Stimulated activated CD8-positive, alpha-beta memory T cell treated with anti-CD3 and anti-CD28 coated beads, Interleukin-4, amount 100 ng/mL, for 1 hour (primary cell): ENCODE measurements at places on chromosomes 11 and 22.

DNA sequence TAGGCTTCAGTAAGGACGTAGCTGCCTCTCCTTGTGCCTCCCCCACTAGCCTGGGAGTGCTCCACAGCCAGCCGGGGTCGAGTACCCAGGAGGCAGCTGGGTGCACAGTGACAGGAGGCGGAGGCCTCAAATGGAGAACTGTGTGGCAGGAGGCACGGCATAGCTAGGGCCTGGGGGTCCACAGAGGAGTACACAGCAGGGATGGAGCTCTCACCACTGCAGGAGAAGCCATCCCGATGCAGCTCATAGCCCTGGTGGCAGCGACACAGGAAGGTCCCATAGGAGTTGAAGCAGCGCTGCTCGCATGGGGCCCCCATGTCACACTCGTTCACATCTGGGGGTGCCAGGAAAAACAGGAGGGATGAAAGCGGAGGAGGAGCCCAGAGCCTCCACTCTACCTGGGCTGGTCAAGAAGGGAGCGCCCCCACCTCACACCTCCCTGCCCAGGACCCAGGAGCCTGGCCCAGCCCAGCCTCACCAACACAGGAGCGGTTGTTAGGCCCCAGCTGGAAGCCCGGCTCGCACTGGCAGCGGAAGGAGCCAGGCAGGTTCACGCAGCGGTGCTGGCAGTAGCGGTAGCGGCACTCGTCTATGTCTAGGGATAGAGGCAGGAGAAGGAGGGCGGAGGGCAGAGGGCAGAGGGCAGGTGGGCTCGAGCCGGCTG, 2.8 kb downstream of the EFEMP2 start:
- no peak for DNase-seq

DNA sequence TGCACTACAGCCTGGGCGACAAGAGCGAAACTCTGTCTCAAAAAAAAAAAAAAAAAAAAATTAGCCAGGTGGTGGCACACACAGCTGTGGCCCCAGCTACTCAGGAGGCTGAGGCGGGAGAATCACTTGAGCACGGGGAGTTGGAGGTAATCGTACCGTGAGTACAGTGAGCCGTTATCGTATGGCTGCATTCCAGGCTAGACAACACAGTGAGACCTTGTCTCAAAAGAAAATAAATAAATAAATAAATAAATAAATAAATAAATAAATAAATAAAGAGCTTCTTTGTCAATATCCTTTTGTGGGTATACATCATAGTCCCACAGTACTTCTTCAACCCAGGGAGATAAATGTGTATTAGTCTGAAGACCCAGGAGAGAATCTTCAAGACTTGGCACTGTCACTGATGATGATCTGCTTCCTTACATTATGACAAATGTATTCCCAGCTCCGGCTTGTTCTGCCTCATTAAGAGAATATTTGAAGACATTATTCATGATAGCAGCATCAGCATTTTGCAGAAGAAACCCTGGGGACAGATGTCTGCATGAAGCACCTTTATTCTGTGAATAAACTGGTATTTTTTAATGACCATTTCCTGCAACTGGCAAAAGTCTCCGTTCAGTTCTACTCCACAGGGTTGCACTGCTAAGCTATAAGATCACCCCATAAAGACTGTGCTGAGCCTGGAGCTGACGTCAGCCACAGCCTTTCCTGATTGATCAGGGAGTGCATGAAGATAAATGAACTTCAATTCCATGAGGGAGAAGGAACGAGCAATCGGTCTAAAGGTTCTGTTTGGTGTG, 1.6 kb upstream of the ACY3 start:
- no peak for DNase-seq

- DNase-seq = no peak
Measured at GRCh38 chr11:85089654-85090053, 537.5 kb downstream of the DLG2 start.

- DNase-seq = no peak
Measured at GRCh38 chr11:2204361-2205213, 33.0 kb upstream of the TH start.

DNA sequence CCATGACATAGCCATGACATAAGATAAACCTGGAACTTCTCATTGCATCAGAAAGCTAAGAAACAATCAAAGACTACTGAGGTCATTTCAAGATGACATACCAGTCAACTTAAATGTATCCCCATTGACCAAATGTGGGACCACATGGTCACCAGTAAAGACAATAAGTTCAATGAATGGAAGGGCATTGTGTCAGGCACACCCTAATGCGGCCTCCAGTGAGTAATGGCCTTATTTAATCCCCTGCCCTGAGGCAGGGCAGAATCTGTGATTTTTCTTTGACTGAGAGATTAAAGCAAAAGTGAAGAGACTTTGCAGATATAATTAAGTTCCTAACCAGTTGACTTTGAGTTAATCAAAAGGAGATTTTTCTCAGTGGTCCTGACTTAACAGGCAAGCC, 17.3 kb upstream of the SYT8 start:
- no peak for DNase-seq

DNA sequence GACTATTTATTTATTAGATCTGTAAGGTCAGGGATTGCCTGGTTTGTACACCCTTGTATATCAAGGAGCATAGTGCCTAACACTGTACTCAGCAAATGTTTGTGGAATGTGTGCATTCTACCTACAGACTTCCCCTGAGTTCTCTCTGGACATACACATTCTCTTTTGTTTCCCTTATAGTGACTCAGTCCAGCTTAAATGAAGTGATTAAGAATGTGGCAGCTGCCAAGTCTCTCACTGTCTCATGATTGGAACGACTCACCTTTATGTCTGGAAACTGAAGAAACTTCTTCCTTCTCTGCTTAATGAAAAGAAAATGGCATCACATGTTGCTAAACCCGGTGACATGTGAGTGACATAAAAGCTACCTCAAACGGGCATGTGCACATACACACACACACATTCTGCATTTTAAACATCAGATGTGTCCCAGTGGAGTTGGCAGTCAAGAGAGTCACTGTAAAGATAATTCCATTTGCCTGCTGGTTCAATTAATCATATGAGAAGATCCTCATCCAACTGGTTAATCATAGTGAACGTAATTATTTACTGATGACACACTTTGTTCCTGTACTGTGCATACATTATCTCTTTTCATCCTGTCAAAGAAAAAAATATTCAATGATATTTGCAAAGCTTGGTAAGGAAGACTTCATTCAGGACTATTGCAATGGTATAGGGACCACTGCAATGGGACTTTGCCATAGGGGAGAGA, 42.8 kb downstream of the GLYAT start:
- DNase-seq = no peak

- DNase-seq = no peak
Measured at GRCh38 chr11:95884376-95884775, 39.5 kb downstream of the MTMR2 start.

- DNase-seq = no peak
Measured at GRCh38 chr11:126744699-126745098, 255.9 kb downstream of the KIRREL3 start.

GRCh38 chr11:95014184-95014821, 10.8 kb upstream of the KDM4E start:
- DNase-seq = no peak

DNA sequence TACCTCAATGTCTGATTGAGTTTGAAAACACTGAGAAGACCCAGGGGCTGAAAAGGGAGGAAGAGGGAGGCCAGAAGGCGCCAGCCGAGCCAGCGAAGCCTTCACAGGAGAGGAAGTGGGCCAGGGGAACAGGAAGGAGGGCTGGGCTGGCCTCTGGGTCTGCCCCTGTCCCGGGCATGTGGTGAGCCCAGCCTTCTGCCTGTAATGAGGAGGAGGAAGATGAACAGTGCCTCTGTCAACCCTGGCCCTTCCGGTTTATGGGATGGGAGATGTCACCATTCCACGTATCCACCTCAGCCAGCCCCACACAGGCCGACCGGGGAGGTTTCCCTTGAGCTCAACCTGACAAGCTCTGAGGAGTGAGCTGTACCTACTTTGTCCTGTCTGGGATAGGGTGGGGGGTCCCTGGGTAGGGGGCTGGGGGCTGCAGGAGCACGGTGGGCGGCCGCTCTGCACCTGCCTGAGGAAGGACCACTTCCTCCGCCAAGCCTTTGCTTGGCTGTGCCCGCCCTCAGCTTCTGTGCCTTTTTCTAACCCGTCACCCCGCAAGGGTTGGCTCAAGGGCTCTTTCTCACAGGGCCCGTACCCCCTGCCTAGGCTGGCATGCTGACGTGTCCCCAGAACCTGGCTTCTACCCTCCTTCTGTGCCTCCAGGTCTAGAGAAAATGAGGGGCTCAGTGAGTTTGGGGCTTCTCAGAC, 2.0 kb downstream of the PARVG start:
- no peak for DNase-seq

DNA sequence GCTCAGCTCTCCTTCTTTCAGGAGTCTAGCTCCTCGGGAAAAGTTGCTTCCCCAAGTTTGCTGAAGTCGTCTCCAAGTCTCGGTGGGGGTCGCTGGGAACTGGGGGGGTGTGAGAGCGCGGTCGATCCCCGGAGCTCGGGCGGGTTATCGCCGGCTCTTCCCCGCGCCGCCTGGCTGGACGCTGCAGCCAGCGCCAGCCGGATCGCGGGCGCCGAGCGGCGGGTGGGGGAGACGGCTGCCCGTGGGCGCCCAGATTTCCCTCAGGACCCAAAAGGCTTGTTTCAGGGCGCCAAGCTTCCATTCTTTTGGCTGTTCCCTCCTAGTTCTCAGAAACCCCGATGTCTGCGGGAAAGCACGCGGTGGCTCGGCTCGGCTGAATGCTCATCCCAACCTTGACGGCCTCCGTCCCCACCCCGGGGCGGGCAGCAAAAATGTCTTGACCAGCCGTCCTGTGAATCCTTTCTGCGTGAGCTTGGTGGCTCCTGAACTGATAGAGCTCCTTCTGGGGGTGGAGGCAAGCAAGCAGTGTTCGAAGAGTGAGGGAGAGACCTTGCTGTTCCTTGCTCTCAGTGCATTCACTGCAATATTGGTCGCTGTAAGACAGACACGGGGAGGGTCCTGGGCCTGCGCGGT, 1.7 kb downstream of the ZBTB16 start:
- DNase-seq = no peak

DNA sequence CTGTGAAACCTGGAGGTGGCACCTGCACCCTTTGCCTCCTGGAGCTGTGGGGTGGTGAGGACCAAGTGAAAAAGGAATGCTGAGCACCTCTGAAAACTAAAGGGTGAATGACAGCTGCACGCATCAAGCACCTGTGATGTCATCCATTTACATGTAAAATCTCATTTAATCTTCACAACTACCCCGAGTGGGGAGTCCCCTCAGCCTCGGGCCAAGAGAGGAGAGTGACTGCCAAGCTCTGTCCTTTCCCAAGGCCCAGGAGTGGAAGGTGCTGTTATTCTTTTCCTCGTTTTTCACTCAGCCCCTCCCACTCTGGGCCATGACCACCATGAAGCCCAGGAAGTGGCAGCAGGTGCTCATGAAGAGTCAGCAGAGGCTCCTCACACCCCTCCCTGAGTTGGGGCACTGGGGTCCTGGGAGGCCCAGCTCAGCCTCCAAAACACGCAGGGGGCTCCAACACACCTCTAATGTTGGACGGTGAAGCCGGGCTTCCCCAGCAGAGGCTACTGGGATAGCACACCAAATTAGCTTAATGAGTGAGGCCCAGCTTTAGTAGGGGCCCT, 35.7 kb downstream of the NECTIN1 start:
- no peak for DNase-seq

GRCh38 chr11:111454561-111455192, 57.5 kb downstream of the BTG4 start:
- no peak for DNase-seq

- no peak for DNase-seq
Measured at GRCh38 chr11:78248191-78248590, 59.5 kb downstream of the USP35 start.

- no peak for DNase-seq
Measured at GRCh38 chr11:1199751-1200610, 22.9 kb upstream of the MUC5B start.

DNA sequence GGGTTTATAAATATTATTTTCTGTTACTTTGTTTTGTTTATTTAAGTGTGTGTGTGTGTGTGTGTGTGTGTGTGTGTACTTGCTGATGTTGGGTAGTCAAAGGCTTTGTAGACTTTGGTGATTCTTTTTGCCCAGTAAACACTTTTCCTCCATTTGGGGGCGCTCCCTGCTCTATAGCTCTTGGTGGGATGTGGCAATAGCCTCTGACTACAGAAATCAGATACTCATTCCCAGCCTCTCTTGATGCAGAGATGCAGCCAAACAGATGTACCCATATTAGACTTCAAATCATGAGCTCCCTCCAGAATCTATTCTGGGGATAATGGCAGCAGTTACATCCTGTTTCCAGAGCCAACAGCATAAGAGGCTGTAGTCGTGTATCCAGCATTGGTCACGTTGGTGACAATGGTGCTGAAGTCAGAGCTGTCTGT, 33.4 kb upstream of the APOL5 start:
- DNase-seq = no peak

DNA sequence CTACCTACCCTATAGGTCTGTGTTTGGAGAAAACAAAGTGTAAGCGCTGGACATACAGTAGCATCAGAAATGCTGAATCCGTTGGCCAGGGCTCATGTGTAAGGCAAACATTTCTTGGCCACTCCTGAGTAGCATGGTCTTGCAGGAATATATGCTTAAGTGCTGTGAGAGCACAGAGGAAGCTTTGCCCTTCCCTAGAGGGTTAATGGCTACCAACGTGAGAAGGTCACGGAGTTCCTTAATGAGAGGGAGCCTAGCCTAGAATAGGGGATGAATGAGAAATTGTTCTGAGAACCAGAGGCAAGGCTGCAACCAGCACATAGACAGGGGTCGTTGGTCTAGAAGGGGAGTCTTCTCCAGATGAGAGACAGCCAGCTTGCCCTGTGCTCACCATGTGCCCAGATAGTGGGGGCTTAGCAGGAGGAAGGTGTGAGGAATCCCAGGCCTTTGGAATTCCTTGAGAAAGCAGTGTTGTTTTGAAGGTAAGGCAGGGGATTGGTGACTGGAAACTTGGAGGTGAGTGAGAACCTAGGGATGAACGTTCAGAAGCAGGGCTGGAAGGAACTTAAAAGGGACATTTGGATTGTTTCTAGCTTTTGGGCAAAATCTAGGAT, 29.5 kb downstream of the RCOR2 start:
- no peak for DNase-seq

DNA sequence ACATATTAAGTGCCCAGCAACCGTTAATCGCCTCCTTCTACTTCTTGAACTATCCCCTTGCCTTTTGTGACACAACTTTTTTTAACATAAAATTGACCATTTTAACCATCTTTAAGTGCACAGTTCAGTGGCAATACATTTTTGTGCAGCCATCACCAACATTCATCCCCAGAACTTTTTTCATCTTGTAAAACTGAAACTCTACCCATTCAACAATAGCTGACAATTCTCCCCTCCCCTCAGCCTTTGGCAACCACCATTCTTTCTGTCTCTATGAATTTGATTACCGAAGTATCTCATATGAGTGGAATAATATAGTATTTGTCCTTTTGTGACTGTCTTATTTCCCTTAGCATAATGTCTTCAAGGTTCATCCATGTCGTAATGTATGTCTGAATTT, 66.0 kb downstream of the MICAL2 start:
- DNase-seq = no peak

- DNase-seq = no peak
Measured at GRCh38 chr11:34114471-34114870, 9.0 kb downstream of the NAT10 start.

GRCh38 chr22:31952472-31952871, 8.1 kb downstream of the YWHAH start:
- no peak for DNase-seq
